ENCODE measurements at places on chromosomes 6 and 20.
A peak's percentile ranks its signal among the peaks of the same experiment; 100 is the strongest.

DNA sequence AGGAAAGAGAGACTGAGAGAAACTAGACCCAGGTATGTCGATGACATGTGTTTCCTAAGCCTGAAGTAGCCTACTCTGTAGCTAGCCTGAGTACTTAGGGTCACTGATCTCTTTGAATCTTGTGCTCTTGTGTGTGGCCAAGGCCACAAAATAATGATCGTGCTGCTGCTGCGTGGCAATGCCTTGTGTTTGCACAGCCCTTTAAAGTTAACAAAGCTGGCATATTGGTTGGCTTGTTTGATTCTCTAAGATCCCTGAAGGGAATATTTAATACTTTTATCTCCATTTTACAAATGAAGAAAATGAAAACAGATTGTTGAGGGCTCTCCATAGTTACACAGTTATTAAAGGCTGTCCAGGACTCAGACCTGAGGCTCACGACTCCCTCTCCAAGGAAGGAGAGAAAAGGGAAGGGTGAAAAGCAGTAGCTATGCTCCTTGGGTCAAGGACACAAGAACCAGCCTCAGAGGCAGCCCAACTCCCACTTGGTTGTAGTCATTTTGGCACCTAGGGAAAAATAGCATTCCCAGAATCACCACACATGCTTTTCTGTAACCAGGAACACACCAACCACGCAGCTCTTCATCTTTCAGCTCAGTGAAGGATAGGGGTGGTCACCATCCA is 130.7 kb downstream of the LRFN2 start:
- no peak for DNase-seq

DNA sequence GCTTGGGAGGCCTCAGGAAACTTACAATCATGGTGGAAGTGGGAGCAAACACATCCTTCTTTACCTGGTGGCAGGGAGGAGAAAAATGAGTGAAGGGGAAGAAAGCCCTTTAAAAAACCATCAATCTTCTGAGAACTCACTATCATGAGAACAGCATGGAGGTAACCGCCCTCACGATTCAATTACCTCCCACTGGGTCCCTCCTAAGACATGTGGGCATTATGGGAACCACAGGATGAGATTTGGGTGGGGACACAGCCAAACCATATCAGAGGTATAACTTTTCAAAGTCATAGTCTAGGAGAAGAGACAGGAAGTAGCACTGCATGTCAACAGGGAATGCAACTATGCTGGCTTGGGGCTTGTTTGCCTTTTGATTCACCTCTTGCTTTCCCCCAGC is 59.9 kb upstream of the DTNBP1 start:
- no peak for DNase-seq

DNA sequence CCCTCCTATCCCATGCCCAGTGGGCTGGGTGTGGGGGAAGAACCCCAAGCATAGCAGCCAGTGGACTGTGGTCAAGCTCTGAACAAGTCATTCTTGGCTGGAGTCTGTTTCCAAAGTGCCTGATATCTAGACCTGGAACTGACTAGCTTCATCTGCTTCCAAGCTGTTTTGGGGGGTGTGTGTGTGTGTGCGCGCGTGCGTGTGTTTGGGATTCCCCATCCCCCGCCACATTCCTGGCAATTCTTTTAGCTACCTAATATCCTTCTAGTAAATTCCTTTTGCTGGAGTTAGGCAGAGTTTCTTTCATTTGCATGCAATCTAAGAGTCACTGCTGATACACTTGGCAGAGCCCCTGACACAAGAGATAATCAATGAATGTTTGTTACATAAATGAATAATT is 7.8 kb downstream of the PAK5 start:
- no peak for DNase-seq

- no peak for DNase-seq
Observed at GRCh38 chr6:39815356-39815755, 23.2 kb downstream of the DAAM2 start.

DNA sequence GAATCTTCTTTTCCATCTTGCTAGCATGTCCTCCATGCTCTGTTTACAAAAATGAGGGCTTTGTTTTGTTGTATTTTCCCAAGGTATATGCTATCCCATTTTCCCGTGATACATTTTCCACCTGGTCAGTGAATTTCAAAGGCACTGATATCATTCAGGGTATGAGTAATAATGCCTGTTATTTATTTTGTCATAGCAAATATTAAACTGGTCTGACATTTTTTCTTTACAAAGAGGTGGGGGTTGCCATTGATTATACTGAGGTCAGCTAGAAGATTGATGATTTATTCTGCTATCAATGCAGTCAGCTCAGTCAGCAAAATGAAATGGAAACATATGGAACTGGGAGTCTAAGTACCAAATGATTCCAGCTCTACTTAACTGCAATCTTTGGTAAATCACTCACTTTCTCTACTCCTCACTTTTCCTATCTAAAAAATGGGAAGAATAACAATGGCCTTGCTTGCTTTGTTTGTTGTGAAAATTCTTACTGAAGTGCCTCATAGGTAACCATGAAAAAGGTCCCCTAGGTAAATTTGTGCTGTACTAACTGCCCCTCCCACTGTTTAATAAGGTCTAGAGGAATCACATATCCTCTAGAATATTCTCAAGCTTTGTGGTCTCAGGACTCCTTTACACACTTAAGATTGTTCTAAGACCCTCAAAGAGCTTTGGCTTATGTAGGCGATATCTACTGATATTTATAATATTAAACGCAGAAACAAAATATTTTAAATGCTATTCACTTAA is 64.0 kb downstream of the ARHGAP18 start:
- no peak for DNase-seq

DNA sequence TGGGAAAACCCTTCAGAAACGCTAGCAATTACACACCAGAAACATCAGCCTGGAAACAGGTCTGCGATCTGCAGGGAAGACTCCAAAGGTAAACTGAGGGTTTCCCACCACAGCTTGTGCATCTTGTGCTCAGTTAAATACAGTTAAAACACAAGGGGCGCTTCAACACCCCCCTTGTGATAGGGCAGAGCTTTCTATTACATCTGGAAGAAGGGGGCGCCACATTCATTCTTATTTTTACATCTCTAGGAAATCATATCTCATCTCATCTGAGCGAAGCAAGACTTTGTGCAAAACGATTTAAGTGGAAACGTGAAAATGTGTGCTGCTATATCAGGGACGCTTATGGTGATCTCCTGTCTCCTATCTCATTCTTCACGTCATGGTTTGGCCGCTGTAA is 58.5 kb downstream of the PRND start:
- DNase-seq, result no peak

GRCh38 chr6:37940074-37940847 is 120.7 kb downstream of the ZFAND3 start:
- DNase-seq, result peak; percentile 52

GRCh38 chr20:40714109-40714508 is 25.1 kb upstream of the MAFB start:
- DNase-seq, result no peak

- DNase-seq, result peak; percentile 57
Observed at GRCh38 chr6:134882426-134883038, 67.4 kb downstream of the ALDH8A1 start.

GRCh38 chr6:128963561-128963960 is 80.6 kb downstream of the LAMA2 start:
- DNase-seq, result no peak

DNA sequence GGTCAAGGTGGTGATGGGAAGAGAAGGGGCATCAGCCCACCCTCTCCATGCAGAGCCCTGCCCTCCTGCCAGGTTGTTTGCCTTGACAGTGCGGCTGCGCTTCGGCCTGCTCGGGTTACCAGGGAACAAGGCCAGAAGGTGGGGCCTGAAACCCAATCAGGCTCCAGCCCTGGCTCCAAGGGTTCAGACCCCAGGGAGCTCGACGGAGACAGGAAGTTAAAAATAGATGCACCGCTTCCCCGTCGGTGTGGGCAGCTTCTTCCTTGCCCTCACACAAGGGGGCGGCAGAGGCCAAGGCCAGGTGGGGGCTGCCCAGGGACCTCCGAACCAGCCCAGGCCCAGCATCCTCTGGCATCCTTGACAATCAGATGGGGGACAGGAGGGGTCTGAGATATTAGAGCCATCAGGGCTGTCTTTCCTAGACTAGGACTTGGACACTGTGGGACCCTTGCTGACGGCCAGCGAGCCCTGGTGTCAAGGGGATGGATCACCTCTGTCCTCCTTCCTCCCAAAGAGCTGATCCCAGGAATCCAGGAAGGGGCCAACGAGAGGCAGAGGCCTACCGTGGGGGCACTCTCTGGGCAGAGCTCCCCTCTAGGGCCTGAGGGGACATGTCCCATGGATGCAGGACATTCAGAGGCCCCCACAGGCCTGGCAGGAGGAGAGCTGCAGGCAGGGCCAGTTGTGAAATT is 65.2 kb downstream of the RIPOR3 start:
- peak; percentile 71 for DNase-seq

GRCh38 chr6:104855507-104855906 is 4.2 kb downstream of the HACE1 start:
- DNase-seq, result peak; percentile 12

DNA sequence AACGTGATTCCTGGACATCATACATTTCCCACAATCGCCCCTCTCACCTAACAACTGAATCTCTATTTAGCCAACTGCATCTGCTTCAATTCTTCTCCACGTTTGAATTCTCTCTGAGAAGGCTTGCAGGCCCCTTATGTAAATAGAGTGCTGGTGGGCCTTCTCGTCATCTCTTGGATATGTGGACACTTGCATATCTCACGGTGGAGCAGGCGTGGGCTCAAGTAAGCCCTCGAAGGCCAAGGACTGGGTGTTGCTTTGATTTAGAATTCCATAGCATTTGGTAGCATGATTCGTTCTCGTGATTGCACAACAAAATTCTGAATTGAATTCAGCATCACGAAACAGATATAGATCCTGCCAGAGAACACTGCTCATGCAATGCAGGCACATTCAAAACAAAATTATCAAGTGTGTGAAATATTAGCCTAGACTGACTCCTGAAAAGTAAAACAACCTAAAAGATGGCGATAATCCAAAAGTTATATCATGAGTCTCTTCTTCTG is 613.6 kb downstream of the TFAP2A start:
- no peak for DNase-seq

DNA sequence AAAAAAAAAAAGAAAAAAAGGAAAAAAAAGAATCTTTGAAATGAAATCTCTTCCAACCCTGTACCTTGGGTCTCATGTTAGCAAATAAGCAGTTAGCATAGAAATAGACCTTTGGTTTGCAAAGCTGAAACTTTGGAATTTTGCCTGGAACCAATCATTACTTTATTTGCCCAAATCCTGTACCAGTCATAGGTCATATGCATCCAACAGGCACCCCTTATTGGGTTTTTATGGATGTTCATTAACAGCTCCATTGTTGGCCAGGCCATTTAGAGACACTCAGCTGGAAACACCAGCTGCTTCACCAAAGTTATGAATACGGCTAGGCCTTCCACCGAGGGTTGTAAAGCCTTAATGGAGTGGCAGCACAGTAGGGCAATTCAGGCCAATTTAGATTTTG is 53.0 kb downstream of the ALDH8A1 start:
- DNase-seq, result no peak

GRCh38 chr6:86192123-86192522 is 549.4 kb upstream of the SYNCRIP start:
- no peak for DNase-seq

DNA sequence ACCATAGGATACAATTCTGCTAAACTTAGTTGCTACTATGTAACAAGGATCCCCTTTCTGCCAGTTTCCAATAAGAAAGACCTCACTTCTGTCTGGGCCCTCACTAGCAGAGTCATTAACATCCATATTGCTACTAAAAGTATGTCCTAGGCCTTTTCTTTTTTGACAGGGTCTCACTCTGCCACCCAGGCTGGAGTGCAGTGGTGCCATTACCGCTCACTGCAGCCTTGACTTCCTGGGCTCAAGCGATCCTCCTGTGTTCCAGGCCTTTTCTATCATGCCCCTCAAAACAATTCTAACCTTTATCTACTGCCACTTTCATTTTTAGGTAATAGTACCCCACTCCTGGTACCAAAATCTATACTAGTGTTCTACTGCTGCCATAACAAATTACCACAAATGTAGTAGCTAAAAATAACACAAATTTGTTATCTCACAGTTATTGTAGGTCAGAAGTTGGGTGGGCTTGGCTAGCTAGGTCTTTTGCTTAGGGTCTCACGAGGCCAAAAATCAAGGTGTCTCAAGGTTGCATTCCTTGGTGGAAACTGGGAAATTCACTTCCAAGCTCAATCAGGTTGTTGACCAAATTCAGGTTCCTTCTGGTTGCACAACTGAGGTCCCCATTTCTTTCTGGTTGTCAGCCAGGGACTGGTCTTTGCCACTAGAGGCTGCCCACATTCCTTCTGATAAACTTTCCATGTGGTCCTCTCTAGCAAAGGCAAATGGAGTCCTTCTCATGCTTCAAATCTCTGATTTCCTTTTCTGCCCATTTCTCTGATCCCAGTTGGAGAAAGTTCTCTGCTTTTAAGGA is 3.0 kb downstream of the CSNK2A1 start:
- DNase-seq, result no peak

- DNase-seq, result no peak
Observed at GRCh38 chr6:131059486-131059885, 3.6 kb downstream of the EPB41L2 start.

DNA sequence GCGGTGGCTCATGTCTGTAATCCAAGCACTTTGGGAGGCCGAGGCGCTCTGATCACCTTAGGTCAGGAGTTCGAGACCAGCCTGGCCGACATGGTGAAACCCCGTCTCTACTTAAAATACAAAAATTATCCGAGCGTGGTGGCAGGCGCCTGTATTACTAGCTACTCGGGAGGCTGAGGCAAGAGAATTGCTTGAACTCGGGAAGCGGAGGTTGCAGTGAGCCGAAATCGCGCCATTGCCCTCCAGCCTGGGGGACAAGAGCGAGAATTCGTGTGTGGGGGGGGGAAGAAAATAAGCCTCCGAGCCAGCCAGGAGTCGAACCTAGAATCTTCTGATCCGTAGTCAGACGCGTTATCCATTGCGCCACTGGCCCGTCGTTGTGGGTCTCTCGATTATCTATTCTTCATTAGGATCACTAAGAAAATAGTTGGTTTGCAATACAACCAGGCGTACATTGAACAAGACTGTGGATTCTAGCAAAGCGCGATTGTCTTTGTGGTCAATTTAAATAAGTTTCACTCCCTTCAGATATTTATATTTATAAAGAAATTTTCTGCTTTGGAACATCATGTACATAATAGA is 33.9 kb upstream of the PRSS16 start:
- DNase-seq, result no peak

- no peak for DNase-seq
Observed at GRCh38 chr20:19531446-19531845, 226.6 kb upstream of the RIN2 start.

- no peak for DNase-seq
Observed at GRCh38 chr6:49328051-49328744, 134.9 kb downstream of the MMUT start.

GRCh38 chr6:30206799-30207618 is 6.2 kb downstream of the TRIM26 start:
- DNase-seq, result peak; percentile 37

Data from cardiac muscle cell (in vitro differentiated cells and primary cell).